ENCODE measurements at places on chromosomes 1 and 21. TPM values are rescaled to one million over a fixed set of nuclear protein-coding genes. Genes with fewer than 3 reads are reported as not detected.

GRCh38 chr1:30012455-30013440 lies 710.6 kb downstream of the MATN1 start:
- H3K4me1 ChIP-seq: no peaks in the 10 kb centered on the region
- H3K4me3 ChIP-seq: no peak overlapping the region
- no peak for DNase-seq
- no peak overlapping the region for H3K27ac ChIP-seq
- H3K27me3 ChIP-seq: no peaks in the 10 kb centered on the region

DNA sequence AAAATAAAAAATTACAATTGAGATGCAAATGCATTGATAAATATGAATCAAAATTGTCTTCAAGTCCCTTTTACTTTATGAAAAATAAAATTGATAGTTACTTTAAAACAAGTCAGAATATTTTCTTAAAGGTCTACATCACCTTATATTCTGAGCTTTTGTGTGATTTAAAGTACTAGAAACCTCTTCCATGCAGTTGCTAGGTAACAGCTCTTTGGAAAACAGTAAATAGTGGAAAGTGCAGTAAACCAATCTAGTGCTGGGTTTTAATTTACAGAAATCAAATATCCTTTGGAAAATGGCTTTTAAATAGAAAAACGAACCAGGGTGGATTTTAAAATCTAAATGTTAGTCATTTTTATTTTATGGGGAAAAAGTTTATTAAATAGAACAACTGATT lies 227.9 kb downstream of the KCNT2 start:
- no peak overlapping the region for H3K4me3 ChIP-seq
- no peak overlapping the region for H3K27ac ChIP-seq
- DNase-seq: no peak
- H3K36me3 ChIP-seq: no peaks in the 10 kb centered on the region

- no peak overlapping the region for H3K4me3 ChIP-seq
- H3K36me3 ChIP-seq: no peaks in the 10 kb centered on the region
- peaks cover 36% of the 10 kb centered on the region for H3K4me1 ChIP-seq
- DNase-seq: no peak
- no peak overlapping the region for H3K27ac ChIP-seq
These were observed 40.2 kb downstream of the PIK3CD start for GRCh38 chr1:9691691-9692090.

DNA sequence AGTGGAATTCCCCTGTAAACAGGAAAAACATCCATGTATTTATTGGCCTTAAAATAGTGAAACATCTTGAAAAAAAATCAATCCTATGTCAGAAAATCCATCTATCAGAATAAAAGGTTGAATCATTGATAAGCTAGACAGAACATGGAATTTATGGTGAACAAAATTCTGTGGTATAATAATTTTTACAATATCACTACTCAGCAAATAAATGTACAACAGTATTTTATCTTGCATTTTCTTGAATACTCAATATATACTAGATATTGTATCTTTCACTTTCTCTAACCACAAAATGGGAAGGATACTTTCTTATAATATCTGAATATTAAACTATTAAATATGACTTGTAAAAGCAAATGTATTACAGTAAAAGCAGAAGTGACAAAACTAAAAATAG lies 5.7 kb upstream of the UBE4B start:
- H3K27ac ChIP-seq: no peak overlapping the region
- H3K27me3 ChIP-seq: no peaks in the 10 kb centered on the region
- H3K4me3 ChIP-seq: no peak overlapping the region
- no peak for DNase-seq

GRCh38 chr1:115643666-115644065 lies 1.9 kb downstream of the VANGL1 start:
- no peaks in the 10 kb centered on the region for H3K27me3 ChIP-seq
- DNase-seq: no peak
- H3K4me1 ChIP-seq: peaks cover 51% of the 10 kb centered on the region
- no peaks in the 10 kb centered on the region for H3K36me3 ChIP-seq

GRCh38 chr1:245258271-245258920 lies 103.6 kb downstream of the KIF26B start:
- no peak overlapping the region for H3K27ac ChIP-seq
- H3K4me1 ChIP-seq: no peaks in the 10 kb centered on the region
- DNase-seq: peak; percentile 26
- peaks cover 74% of the 10 kb centered on the region for H3K27me3 ChIP-seq
- no peak overlapping the region for H3K4me3 ChIP-seq

RAVER2 gene
- total RNA-seq: 71.0 TPM

DNA sequence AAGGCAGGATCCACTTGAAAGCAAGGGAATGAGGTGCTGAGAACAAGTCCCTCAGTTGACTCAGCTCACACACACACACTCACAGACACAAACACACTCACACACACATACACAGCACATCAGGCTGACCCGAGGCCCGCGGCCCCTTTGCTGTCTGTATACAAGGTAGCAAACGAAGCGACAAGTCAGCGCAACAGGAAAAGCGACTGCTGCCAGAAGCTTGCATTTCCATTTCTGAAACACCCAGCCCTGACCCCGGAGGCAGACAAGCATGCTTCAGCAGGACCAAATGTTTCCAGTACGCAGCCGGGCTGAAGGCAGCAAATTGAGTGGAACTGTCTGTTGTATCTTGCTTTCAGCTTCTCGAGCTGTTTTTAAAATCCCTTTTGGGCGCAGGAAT lies 501.6 kb downstream of the NPHP4 start:
- peaks cover 3% of the 10 kb centered on the region for H3K27me3 ChIP-seq
- no peak for DNase-seq
- H3K27ac ChIP-seq: no peak overlapping the region
- no peaks in the 10 kb centered on the region for H3K36me3 ChIP-seq
- H3K4me1 ChIP-seq: no peaks in the 10 kb centered on the region

AKR7A3 gene
- total RNA-seq: 167 TPM

LAD1 gene
- total RNA-seq: 215 TPM

DNA sequence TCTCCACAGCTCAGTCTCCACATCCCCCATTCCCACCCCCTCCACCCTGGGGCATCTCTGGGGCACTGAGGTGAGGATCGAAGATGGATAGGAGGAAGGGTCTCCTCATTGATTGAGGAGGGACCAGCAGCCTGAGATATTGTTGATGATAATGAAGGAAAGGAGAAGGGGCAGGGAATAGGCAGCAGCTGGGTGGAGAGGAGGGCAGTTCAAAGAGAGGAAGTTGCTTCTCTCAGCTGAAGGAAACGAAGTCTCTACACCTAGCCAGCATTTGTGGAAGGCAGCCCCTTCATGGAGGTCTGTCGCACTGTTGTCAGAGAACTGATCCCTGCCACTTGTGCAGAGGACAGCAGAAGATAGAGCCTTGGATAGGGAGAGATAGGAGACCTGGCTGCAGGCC lies 5.7 kb downstream of the KNCN start:
- H3K27ac ChIP-seq: no peak overlapping the region
- H3K4me1 ChIP-seq: peaks cover 3% of the 10 kb centered on the region
- peaks cover 61% of the 10 kb centered on the region for H3K27me3 ChIP-seq
- H3K36me3 ChIP-seq: no peaks in the 10 kb centered on the region
- no peak overlapping the region for H3K4me3 ChIP-seq

GRCh38 chr1:112026016-112026415 lies 36.5 kb upstream of the KCND3 start:
- no peaks in the 10 kb centered on the region for H3K4me1 ChIP-seq
- H3K27me3 ChIP-seq: no peaks in the 10 kb centered on the region
- H3K27ac ChIP-seq: no peak overlapping the region
- H3K36me3 ChIP-seq: no peaks in the 10 kb centered on the region
- no peak for DNase-seq

- no peak for DNase-seq
- peaks cover 7% of the 10 kb centered on the region for H3K4me1 ChIP-seq
- H3K4me3 ChIP-seq: no peak overlapping the region
- no peaks in the 10 kb centered on the region for H3K36me3 ChIP-seq
These were observed 41.8 kb downstream of the CRYAA start for GRCh38 chr21:43210454-43211071.

DNA sequence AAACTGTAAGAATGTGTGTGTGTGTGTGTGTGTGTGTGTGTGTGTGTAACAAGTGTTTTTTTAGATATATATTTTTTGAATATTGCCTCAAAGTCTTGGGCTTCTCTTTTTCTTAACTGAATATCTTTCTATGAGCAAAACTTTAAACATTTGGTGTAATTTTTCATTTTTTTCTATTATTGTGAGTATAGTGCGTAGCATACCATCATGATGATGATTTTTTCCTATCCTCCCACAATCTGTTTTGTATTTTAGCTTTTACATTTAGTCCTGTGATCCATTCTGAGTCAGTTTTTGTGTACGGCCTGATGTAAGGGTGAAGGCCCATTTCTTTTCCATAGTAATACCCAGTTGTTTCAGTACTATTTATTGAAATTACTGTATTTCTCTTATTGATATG lies 680.6 kb downstream of the TTLL7 start:
- no peaks in the 10 kb centered on the region for H3K4me1 ChIP-seq
- H3K4me3 ChIP-seq: no peak overlapping the region
- H3K27me3 ChIP-seq: no peaks in the 10 kb centered on the region
- no peak for DNase-seq
- H3K36me3 ChIP-seq: no peaks in the 10 kb centered on the region

- no peak for DNase-seq
- H3K27me3 ChIP-seq: no peaks in the 10 kb centered on the region
These were observed 260.6 kb upstream of the ESRRG start for GRCh38 chr1:216983823-216984222.

- H3K4me1 ChIP-seq: no peaks in the 10 kb centered on the region
- no peaks in the 10 kb centered on the region for H3K36me3 ChIP-seq
- no peak for DNase-seq
- H3K27ac ChIP-seq: no peak overlapping the region
These were observed 103.5 kb upstream of the SERTAD4 start for GRCh38 chr1:210129092-210129491.

Data from transverse colon (tissue), 4 donors.